Cortex of kidney (tissue), 1 donor: ENCODE measurements at places on chromosomes 3 and 15.

GRCh38 chr3:50201573-50202315 is 3.3 kb upstream of the SLC38A3 start:
- DNase-seq, result no peak

DNA sequence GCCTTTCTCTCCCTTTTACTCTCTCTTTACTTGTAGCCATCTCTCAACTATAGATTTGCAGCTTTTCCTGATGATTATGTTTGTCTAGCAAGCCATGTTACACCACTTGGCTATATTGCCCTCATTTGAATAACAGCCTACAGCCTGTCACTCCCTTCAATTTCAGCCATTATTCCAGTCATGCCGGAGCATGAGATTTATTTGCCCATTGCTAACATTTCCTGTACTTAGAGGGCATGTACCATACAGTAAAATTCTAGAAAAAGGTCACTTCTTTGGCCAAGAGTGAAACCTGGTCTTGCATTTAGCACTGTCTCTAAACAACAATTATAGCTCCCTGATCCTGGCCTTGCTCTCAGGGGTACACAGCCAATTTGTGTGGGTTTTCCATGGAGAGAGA is 221.7 kb upstream of the TMC3 start:
- no peak for DNase-seq

DNA sequence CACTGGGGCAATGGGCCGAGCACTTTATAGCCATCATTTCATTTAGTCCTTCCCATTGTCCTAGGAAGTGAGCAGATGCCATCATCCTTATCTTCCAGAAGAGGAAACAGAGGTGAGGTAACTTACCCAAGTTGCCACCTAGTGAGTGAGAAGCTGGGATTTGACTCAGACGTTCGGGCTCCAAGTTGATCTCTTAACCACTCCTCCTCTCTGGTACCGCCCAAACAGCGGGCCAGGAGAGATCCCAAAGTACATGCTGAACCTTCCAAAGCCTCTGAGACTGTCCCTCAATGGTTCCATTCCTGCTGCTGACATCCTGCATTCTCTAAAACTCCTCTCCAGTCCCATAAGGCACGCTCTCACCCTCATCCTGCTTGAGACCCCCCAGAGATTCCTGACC is 56.2 kb downstream of the EXOG start:
- no peak for DNase-seq

DNA sequence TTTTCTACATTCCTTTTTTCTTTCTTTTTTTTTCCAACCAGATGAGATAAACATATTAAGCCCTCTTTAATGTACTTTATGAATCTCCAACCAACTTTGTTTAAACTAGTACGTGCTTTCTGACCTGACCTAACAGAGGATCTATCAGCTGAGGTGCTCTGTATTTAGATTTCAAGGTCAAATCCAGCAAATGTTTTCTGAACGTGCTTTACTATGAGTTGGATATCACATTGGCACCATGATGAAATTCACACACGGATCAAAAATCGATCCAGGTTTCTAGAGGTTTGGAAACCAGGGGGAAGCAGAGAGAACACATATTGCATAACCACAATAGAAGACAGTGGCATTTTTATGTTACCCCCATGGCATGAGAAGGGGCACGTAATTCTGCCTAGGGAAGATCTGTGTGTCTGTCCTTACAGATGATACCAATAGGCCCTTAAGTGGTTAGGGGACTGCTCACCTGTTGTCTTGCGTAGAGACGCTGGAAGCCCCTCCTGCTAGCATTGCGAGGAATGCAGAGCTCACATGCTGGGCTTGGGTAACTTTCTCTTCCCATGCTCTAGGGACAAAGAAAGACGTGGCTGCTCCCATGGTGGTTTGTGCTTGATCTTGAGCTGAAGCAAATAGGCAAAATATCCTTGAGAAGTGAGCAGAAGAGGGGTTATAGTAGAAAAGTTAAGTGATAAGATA is 59.3 kb upstream of the ABHD10 start:
- DNase-seq, result no peak

- DNase-seq, result no peak
Measured at GRCh38 chr3:64161481-64161952, 63.7 kb downstream of the PRICKLE2 start.

DNA sequence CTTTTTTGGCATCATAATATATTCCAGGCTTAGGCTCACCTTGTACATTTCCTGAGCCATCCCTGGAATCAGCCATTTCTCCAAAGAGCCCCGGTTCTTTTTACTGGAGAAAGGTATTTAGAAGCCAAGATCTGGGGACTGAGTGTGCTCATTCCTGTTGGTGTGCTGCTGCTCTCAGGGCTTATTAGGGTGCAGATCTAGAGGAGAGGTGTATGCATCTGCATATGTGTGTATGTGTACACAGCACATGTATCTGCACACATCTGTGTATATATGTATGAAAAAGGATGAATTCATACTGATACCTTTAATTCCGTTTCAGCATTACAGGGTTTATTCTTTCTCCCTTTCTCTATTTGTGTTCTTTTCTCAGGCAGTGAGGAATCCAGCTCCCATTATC is 162.1 kb upstream of the BHLHE40 start:
- DNase-seq, result no peak

DNA sequence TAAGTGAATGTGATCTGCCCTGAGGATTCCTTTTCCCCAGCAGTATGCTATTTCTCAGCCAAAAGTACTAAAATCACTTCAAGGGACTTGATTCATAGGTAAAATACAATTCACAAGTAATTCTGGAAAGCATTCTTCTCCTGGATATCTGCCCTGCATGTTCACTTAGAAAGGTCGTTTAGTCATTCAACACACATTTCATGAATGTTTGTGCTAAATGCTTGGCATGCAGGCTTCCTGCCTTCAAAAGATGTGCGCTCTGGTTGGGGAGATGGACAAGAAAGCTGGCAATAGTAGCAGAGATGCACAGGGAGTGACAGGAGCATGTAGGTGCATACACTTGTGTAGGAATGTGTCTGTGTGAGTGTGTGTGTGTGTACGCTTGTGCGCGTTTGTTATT is 360.7 kb downstream of the PTPRG start:
- no peak for DNase-seq

- DNase-seq, result no peak
Measured at GRCh38 chr3:142961539-142961938, 1.9 kb downstream of the PAQR9 start.

DNA sequence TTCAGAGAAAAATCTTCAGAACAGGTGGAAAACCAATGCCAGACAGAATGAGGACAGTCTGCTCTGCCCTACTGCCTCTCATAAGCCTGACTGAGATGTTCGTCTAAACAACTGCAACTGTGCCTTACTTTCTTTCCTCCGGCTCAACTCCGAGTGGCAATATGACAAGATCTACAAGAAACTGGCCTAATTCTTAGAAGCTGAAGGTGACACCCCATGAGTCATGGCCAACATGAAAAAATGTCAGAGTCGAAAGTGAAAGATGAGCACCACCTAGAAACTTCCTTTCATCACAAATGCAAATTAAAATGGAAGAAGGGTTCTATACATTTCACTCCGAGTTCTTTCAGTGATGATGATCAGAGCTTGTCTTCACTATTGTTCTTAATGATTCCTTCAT is 12.9 kb downstream of the PCYT1A start:
- DNase-seq, result no peak

DNA sequence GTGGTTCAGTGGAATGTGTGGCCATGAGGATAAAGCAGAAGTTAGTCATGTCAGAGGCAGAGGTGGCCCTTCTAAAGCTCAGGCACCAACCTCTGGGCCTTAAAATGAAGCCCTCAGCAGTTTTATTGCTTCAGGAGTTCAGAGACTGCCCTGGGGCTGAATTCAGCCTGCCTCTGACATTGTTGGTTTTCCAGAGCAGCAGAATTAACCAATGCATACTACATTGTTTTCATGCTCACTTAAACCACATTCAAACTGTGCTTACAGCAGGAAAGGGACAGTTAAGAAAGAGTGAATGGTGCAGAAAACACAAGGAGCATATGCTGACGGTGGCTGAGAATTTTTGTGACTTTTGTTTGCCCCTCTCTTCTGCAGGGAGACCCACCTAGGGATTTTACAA is 320.2 kb downstream of the CHST2 start:
- no peak for DNase-seq
